ENCODE measurements at places on chromosomes 12 and 14.

GRCh38 chr14:34875031-34875922 is at the start of gene BAZ1A:
TSS of gene BAZ1A (minus strand) at chr14:34875360. CDS start at chr14:34874604, 756 bp downstream.
- DNase-seq, result peak; percentile 61

DNA sequence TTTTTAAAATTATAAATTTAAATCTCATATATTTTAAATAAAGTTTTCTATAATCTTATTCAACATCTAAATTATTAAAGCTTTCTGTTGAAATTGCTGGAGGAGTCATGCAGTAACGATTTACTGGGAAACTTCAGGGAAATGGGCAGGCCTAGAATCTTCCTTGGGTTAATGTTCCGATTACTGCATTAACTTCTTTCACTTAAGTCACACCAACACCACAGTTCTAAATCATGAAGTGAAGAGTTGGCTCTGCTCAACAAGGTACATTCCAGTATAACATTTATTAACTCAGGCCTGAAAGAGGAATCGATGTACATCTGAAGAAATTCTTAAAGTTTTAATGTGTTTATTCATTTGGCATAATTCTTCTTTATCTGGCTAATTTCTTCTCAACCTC is 244.3 kb downstream of the CCER1 start:
- no peak for DNase-seq

DNA sequence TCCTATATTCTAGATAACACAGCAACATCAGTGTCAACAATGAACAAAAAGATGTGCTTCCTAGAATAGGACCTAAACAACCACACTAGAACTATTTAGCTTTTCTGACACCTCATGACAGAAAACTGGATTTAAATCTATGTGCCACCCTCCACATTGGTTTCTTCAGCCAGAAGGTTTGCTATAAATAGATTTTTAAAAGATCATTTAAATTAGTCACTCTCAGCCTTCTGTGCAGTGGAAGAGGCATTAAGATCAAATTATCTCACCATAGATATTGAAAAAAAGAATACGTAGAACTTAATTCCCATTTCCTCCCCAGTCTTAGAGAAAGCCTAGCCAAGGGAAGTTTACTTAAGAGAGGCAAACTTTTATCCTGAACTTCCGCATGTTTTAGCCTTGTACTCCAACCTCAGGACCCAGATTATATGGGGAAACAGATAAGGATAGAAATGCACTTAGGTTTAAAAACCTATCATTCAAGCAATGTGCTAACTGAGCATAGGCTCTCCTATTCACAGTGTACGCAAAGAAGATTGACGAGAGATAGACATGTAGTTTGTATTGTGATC is 59.6 kb downstream of the NELL2 start:
- DNase-seq, result no peak

- no peak for DNase-seq
These were observed 247.6 kb upstream of the PWP1 start for GRCh38 chr12:107437954-107438353.

GRCh38 chr12:49287876-49288275 is 7.1 kb upstream of the PRPH start:
- DNase-seq, result no peak

- no peak for DNase-seq
These were observed 18.1 kb downstream of the RPH3A start for GRCh38 chr12:112809684-112810083.

DNA sequence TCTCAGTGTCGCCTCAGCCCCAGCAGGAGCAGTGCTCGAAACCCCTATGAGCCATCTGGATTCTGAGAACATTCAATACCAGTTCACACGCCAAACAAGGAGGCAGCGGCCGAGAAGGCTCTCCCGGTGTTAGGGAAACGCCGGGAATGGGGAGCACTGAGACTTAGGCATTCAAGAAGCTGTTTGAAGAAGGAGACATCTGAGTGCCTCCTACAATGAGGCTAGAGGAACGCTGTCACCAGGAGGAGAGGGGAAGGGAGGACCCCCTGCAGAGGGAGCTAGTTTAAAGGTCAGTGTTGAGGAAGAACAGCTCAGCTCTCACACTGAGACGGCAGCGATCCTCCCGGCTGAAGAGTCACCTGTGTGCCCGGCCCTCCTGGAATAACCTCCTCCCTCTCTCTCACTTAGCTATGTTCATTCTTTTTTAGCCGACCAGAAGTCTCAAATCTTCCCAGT is 69.9 kb downstream of the SERPINA3 start:
- DNase-seq, result no peak

GRCh38 chr12:94099632-94100031 is 48.7 kb upstream of the PLXNC1 start:
- no peak for DNase-seq

- DNase-seq, result no peak
These were observed 982 bp downstream of the BCL7A start for GRCh38 chr12:122022393-122023338.

DNA sequence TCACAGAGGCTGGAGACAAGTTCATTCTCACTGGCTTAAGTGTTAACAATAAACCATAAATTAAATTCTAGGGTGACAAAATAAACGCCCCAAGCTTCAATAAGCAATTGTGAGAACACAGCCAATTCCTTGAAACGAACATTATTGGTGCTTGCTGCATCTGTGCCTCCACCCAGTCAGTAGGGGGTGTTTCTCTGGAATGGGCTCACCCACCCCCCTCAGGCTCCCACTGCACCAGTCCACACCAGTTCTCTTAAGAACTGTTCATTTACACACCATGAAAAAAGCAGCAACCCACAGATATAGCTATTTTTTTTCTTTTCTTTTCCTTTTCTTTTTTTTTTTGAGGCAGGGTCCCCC is 34.7 kb downstream of the CDC42BPB start:
- no peak for DNase-seq

DNA sequence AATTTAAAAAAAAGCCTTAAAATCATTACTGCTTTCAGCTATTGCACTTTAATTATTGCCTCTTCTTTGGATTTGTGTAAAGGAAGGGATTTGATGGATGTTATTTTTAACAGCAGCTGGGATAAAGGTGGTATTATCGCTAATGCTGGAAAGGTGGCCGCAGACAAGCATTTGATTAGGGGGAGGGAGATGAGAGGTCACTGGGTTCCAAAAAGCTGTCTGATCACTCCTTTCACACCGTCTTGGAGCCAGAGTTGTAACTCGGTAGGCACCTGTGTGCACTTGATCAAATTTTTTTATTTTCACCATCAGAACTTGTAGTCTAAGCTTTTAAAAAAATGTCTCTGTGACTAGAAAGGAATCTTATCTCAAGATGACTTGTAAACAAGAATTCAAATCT is 99.8 kb downstream of the AKAP6 start:
- no peak for DNase-seq

- no peak for DNase-seq
These were observed 479.0 kb downstream of the GLT1D1 start for GRCh38 chr12:129332286-129332685.

- no peak for DNase-seq
These were observed 2.2 kb downstream of the OASL start for GRCh38 chr12:121036810-121037326.

GRCh38 chr14:68376067-68376779 is 416.6 kb downstream of the ZFP36L1 start:
- DNase-seq, result no peak

DNA sequence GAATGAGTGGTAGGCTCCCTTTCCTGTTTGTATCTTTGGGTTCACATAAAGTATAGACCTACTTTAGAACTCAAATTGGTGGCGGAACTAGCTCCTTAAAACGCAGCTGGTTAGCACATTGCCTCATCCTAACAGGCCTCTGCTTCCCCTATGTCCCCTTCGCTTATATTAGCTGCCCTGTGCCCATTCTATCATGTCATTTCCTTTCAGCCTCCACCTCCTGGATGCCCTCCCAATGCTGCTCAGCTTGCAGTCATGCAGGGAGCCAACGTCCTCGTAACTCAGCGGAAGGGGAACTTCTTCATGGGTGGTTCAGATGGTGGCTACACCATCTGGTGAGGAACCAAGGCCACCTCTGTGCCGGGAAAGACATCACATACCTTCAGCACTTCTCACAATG is 3.5 kb downstream of the DAZAP2 start:
- DNase-seq, result no peak

DNA sequence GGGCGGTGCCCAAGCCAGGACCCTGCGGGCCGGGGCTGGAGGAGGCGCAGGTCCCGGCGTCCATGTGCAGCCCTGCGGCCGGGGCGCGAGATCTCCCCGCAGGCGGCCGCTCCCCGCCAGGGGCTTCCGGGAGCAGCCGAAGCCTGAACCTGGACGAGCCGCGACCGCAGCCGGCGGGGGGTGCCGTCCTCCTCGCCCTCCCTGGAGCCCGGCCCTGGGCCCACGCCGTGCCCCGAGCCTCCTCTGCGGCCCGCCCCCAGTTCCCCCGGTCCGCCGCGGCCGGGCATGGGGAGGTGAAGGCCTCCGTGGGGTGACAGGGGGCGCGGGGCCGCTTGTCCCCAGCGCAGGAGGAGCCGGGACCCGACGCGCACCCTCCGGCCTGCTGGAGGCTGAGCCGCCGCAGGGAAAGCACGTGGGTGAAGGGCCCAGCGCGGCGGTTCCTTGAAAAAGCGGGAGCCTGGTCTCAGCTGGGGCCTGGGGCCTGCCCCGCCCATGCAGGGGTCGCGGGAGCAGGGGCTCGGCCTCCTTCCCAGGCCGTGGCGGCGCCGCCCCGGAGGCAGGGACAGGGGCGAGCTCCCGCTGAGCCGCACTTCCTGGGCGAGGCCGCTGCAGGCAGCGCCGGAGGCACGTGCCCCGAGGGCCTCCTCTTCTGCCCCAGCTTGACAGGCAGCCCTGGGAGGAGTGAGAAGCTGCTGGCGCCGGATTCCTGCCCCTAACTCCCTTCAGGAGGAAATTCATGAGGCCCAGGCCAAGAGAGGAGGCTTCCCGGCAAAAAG is 55.6 kb upstream of the PPP2R5C start:
- DNase-seq, result peak; percentile 37

- DNase-seq, result no peak
These were observed 206.1 kb downstream of the PCNX1 start for GRCh38 chr14:71113376-71113775.

DNA sequence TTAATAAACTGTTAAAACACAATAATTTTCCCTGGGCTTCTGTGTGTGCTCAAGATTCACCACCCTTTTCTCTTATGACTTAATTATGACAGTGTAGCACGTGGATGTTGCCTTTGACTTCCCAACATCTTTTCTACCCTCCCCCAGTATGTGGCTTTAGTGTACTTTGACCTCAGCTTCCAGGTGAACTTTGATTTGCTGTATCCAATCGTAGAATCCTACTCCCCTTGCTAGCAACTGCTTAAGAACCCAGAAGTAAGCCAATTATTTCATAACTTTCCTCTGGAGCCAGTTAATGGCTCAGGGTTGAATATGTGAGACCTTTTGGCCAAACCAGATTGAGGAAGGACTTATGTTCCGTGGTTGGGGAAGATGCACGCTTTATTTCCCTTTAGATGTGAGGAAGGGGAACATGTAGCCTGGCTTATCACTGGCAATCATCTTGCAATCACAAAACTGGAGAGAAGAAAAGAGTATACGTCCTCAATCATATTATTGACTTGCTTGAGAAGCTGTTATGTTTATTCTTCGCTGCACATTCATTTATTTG is 259.6 kb upstream of the ATP2B1 start:
- no peak for DNase-seq

GRCh38 chr14:74293606-74294005 is 9.1 kb downstream of the ABCD4 start:
- DNase-seq, result no peak

- no peak for DNase-seq
These were observed 2.0 kb downstream of the PRKAB1 start for GRCh38 chr12:119669744-119670472.

Data from neuronal stem cell (in vitro differentiated cells).